ENCODE measurements at places on chromosomes 13 and 19. TPM values are rescaled to one million over a fixed set of nuclear protein-coding genes. Genes with fewer than 3 reads are reported as not detected.
A peak's percentile ranks its signal among the peaks of the same experiment; 100 is the strongest.

Gene TNNT1
- polyA plus RNA-seq: 2.1 TPM

Gene ZNF575
- polyA plus RNA-seq: 1.3 TPM

- DNase-seq: no peak
Measured at GRCh38 chr13:60093425-60094019, 70.2 kb downstream of the DIAPH3 start.

DNA sequence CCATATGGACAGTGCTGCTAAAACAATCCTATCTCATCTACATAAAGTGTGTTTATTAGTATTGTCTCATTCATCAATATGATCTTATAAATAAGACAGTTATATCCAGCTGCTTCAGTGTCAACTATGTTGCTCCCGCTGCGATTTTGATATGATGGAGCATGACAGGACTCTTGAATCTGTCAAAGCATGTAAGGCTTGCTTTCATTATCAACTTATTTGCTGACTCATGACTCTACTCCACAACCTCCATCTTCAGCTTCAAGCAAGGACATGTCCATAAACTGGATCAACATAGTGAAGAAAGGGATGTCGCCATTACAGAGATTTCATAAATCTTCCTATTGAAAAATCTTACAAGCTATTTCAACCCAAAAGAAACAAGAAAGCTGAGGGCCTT, 2812.6 kb downstream of the PCDH9 start:
- no peak for DNase-seq

GRCh38 chr19:43639519-43640423, at the start of gene CADM4:
TSS of gene CADM4 (minus strand) at chr19:43639850. CDS start at chr19:43639790, 60 bp downstream.
- no peak for DNase-seq

DNA sequence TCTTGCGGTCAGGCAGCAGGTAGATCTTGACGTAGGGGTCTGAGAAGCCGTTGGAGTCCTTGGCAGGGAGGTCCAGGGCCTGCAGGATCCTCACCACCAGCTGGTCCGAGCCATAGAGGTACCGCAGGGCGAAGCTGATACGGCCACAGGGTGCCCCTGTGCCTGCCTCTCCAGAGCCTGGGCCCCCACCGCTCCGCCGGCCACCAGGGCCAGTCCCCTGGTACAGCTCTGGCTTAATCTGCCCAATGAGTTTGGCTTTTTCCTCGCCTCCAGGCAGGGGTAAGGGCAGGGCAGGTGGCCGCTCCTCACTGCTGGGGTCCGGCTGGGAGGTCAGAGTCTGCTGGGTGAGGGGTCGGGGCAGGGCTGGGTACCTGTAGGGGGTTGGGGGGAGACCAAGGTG, 9.9 kb downstream of the SYT3 start:
- no peak for DNase-seq

- peak; percentile 45 for DNase-seq
Measured at GRCh38 chr13:112990783-112991182, 21.8 kb downstream of the MCF2L start.

DNA sequence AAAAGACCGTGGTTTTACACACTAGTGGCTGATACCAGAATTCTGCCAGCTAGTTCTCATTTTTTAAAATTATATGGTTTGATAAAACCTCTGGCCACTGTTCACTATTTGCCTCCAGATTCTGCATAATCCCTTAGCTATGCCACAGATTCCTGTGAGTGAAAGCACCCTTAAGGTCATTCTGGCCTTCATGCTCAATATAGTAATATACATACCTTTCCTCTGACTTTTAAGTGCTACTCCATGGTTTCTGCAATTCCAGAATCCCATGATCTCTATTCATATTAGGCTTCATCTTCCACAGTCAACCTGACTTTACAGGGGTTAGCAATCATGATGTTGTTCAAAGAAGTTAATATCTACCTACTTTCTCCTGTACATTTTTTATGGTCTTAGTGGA, 274.1 kb upstream of the EDNRB start:
- no peak for DNase-seq

DNA sequence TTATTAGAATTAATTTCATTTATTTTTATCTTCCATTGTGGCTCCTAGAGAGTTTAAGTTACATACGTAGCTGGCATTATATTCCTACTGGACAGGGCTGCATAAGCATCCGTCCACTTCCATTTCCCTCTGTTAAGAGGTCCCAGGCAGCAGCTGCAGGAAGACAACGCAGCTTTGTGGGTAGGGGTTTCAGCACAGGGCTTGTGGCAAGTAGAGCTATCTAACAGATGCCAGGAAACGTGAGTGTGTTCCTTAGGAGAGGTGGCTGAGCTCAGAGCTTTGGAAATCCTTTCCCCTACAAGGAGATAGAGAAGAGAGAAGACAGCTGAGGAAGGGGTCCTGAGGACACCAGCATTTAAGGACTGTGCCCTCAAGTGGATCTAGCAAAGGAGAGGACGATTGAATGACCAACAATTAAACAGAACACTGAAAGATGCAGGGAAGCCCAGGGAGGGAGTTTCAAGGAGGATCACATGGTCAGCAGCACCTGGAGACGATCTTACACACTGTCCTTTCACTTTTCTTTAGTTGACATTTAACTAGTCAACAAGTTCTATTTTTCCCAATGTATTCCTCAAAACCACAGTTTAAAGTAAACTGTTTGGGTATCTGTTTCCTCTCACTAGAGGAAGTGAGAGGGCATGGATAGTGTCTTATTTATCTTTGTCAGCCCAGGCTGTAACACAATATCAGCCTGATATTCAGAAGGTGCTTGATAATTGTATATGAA, 2.3 kb upstream of the N4BP2L1 start:
- DNase-seq: no peak

DNA sequence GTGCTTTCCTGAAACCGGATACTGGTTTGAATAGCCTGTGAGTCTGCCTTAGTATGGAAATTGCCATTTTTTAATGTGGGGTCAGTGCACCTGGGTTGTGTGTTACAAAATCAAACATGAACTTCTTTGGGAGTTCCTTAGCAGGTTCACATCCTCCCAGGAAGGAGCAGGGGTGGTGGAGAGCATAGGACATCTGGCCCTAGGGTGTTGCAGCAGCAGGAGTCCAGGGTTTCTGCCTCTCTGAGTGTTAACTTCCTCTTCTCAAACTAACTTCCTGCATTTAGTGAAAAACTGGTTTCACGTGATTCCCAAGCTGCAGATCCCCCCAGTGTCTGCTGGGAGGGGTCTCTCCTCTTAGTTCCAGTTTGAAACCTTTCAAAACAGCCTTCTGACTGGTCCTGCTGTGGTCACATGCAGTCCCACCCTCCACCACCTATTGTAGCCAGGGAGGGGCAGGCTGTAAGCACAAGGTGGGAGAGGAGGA, 7.2 kb downstream of the RNASEH2B start:
- no peak for DNase-seq

- no peak for DNase-seq
Measured at GRCh38 chr19:35673121-35673804, 6.9 kb downstream of the UPK1A start.

GRCh38 chr13:48978942-48979601, 3.4 kb downstream of the FNDC3A start:
- DNase-seq: no peak
